Thyroid gland (tissue), 4 donors: ENCODE measurements at places on chromosomes 3 and 15. TPM values are rescaled to one million over a fixed set of nuclear protein-coding genes. Genes with fewer than 3 reads are reported as not detected.

TMEM266 gene
- total RNA-seq = not detected

- no peak for DNase-seq
- peaks cover 49% of the 10 kb centered on the region for H3K4me1 ChIP-seq
- no peak overlapping the region for H3K4me3 ChIP-seq
- H3K27ac ChIP-seq = no peak overlapping the region
- no peaks in the 10 kb centered on the region for H3K36me3 ChIP-seq
These were observed 55.0 kb upstream of the LCTL start for GRCh38 chr15:66620744-66621344.

- H3K4me1 ChIP-seq = no peaks in the 10 kb centered on the region
- no peak for DNase-seq
- no peaks in the 10 kb centered on the region for H3K27me3 ChIP-seq
- H3K36me3 ChIP-seq = no peaks in the 10 kb centered on the region
- no peak overlapping the region for H3K4me3 ChIP-seq
These were observed 61.3 kb downstream of the MYRIP start for GRCh38 chr3:39870706-39871105.

- no peak overlapping the region for H3K4me3 ChIP-seq
- no peaks in the 10 kb centered on the region for H3K4me1 ChIP-seq
- H3K36me3 ChIP-seq = no peaks in the 10 kb centered on the region
These were observed 7.4 kb upstream of the PCOLCE2 start for GRCh38 chr3:142896201-142896755.

GRCh38 chr3:49882166-49882565, 12.5 kb upstream of the CAMKV start:
- H3K4me3 ChIP-seq = no peak overlapping the region
- DNase-seq = no peak
- no peaks in the 10 kb centered on the region for H3K36me3 ChIP-seq
- H3K27ac ChIP-seq = no peak overlapping the region

- no peak overlapping the region for H3K27ac ChIP-seq
- no peaks in the 10 kb centered on the region for H3K27me3 ChIP-seq
- no peak for DNase-seq
- H3K4me3 ChIP-seq = no peak overlapping the region
- H3K4me1 ChIP-seq = no peaks in the 10 kb centered on the region
These were observed 359.8 kb downstream of the C3orf38 start for GRCh38 chr3:88509582-88509981.

DNA sequence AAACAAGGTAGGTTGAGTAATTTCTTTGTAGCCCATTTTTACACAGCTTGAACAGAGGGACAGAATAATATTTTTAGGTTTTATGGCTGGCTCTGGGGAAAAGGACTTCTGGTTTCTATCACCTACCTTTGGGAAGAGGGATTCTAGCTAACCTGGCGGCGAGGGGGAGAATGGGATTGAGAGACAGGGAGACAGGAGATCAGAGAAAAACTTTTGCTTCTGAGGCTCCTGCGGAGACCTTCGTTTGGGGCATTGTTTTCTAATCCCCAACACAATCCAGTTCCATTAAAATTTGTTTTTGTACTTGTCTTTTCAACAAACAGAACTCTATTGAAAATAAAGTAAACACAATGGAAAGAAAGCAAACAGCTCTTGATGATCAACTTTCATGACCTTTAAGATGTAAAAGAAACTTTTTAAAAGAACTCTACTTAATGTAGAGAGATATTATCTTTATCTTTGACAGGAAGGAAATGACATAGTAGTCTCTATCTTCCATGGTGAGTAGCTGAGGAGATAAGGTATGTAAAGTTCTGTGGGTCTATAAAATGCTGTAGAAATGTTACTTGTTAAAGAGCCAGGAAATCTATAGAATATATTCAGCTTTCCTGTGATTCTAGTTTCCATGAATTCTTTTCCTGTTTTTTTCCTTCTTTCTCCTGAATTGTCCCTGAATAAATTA, 37.0 kb upstream of the P2RY1 start:
- no peaks in the 10 kb centered on the region for H3K36me3 ChIP-seq
- H3K4me3 ChIP-seq = no peak overlapping the region
- no peak overlapping the region for H3K27ac ChIP-seq

DNA sequence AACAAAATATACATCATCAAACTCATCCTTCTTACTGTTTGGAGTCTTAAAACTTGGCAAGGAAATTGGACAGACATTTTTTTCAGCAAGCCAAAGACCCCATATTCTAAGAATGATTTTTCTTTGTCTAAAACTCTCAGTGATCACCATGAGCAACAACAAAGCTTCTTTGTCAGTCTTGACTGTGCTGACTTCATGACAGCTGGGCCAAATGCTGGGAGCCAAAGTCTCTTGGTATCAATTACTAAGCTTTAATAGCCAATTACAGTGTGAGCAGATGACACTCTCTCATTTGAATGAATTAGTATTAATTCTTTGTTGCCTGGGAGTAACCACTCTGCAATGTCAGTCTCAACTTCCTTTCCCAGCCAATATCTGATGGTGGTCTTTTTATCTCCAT, 48.1 kb upstream of the GK5 start:
- no peak overlapping the region for H3K27ac ChIP-seq
- no peak for DNase-seq
- no peaks in the 10 kb centered on the region for H3K36me3 ChIP-seq
- no peak overlapping the region for H3K4me3 ChIP-seq
- peaks cover 12% of the 10 kb centered on the region for H3K4me1 ChIP-seq

DNA sequence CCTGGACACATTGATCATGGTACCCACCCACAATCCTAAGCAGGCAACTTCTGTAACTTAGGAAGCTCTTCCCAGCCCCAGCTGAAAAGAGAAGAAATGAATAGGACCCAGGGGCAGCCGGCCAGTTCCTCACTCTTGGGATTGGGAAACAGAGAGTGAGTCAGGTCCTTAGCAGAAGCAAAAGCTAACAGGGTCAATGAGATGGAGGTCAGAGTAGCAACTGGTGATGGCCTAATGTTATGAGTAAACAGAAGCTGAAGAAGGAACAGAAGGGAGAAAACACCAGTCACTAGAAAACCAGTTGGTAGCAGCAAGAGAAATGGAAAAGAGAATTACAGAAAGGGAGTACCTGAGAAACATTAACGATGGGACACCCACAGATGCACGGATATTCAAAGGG, 20.0 kb downstream of the RIOX2 start:
- no peak for DNase-seq
- no peaks in the 10 kb centered on the region for H3K27me3 ChIP-seq
- H3K27ac ChIP-seq = peak overlapping the region; percentile 7
- H3K4me1 ChIP-seq = peaks cover 13% of the 10 kb centered on the region
- peaks cover 37% of the 10 kb centered on the region for H3K36me3 ChIP-seq

- DNase-seq = no peak
- H3K27ac ChIP-seq = no peak overlapping the region
- no peak overlapping the region for H3K4me3 ChIP-seq
- H3K27me3 ChIP-seq = no peaks in the 10 kb centered on the region
- H3K4me1 ChIP-seq = no peaks in the 10 kb centered on the region
These were observed 103.9 kb upstream of the MB21D2 start for GRCh38 chr3:193021506-193022010.

DNA sequence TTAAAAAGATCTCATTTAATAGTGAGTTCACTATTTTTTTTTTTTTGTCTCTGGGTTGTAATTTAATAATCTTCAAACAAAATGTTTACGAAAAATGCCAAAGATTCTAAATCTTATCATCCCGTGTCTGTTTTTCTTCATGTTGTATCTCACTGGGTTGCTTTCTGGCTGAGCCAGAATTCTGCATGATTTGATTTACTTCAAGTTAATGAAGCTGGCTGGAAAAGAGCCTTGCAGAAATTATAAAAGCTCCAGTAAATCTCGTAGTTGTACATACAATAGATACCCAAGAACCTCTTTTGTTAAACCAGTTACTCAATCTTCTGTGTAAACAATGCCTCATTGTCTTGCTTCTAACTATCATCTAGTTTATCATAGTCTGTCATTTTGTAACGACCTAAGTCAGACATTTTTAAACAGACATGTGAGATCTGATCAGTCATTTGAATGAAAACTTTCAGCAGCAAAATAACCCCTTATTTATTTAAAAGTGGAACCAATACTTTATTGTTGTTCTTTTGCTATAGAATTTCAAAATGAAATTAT, 249.0 kb downstream of the MCTP2 start:
- no peaks in the 10 kb centered on the region for H3K36me3 ChIP-seq
- DNase-seq = no peak
- H3K4me3 ChIP-seq = no peak overlapping the region
- H3K27me3 ChIP-seq = no peaks in the 10 kb centered on the region
